ENCODE measurements at places on chromosomes 4 and X.

GRCh38 chr4:99979872-99980271 lies 29.8 kb upstream of the H2AZ1 start:
- DNase-seq = no peak

DNA sequence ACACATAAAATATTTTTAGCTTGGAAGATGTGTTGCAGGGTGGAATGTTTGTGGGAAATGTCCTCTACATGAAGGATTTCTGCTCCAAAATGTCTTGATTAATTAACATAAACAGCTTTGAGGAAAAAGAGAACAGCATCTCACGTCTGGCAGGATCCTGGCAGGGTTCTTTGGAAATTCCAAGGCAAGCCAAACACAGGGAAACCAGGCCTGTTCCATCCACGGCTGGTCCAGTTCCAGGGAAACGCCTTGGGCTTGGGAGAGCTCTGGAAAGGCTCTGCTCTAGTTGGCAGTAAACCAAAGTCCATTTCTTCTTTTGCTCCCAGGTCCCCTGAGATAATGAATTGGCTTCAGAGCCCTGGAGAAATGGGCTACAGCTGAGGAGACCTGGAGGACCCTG lies 42.4 kb upstream of the GAB1 start:
- DNase-seq = no peak

- no peak for DNase-seq
These were observed 1105.9 kb downstream of the ARAP2 start for GRCh38 chr4:35138449-35138848.

DNA sequence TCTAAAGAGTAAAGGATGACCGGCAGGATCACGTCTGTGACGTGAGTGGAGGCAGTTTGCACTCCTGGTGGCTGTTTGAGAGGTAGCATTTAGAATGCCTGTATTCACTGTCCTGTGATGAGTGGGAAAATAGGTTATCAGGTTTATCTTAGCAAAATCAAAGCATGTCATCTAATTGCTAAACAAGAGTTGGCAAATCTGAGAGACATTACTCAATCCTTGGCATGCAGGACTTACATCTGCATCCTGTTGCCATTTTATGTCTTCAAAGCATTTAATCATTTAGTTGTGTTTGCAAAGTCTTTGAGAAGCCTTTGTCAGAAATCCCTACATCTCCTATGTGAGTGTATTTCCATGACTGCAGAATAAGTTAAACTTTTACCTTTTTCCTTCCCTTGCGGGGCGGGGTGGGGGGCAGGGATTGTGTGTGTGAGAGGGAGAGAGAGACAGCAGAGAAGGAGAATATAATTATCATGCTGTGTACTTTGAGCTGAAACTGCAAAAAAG lies 41.4 kb upstream of the MSANTD1 start:
- DNase-seq = no peak

DNA sequence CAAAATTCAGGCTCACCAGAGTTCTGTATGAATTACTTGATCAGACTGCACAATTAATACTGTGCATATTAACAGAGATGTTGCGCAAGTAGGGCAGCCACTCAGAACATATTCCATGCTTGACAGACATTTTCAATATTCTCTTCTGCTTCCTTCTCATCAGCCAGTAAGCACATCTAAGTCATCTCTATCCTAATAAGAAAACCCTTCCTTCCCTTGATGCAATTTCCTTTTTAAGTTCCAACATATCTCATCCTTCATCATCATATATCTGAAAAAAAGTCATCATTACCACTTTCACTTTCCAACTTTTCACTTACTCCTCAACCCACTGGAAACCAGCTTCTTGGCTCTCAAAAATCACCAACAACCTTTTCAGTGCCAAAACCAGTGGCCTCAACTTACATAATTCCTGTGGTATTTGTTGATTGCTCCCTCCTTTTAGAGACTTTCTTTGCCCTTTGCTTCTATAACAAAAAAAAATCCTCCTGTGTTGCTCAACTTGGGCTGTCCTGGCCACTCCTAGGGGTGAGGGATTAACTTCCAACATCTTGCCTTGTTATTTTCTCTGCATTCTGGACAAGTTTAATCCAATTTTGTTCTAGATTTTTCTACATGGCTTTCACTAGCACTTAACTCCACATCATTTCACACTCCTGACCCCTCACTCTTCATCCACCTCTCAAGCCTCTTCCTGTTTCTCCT lies 14.1 kb downstream of the MBNL3 start:
- DNase-seq = no peak

Data from T-helper 9 cell (primary cell).